NCI-H446 treated with DMSO at 0.1 percent for 48 hours (cell line): ENCODE measurements at places on chromosomes 5 and 9.

DNA sequence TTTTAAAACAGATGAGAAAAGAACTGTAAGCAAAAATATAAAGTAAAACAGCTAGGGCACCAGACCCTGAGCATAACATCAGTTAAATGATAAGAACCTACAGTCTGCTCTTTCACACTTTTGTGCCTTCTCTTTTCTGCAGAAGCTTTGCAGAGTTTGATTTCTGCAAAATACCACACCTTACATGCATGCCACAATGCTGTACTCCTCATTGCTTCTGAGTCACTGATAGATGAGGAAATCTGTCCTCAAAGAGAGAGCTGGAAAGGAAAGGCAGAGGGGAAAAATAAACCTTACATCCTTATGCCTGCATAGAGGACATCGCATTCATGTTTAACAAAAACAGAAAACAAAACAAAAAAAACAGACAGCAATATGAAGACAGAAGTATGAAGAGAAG, 142.9 kb downstream of the ATPSCKMT start:
- DNase-seq: no peak

DNA sequence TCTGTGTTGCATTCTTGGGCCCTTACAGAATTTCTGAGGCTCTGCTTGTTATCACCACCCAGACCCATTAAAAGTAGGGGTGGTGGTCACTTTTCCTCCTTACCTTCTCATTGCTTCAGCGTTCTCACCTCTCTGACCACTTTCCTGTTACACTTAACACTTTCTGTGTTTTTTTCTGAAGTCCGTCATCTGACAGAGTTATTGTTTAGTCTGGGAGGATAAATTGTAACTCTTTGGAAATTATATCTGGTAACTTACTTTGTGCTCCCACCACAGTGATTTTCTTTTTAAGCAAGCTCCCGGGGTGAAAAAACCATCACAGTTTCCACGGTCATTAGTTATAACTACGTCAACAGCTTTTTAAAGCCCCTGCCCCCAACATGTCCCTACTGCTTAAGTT, 211.2 kb upstream of the OTULINL start:
- DNase-seq: no peak

- DNase-seq: no peak
Measured at GRCh38 chr5:137492331-137492730, 6.8 kb downstream of the SPOCK1 start.

- DNase-seq: no peak
Measured at GRCh38 chr5:7272408-7272965, 123.5 kb upstream of the ADCY2 start.

GRCh38 chr5:144142824-144143162, 27.7 kb downstream of the YIPF5 start:
- DNase-seq: no peak
